Type B pancreatic cell (in vitro differentiated cells): ENCODE measurements at places on chromosomes 6 and 20. TPM values are rescaled to one million over a fixed set of nuclear protein-coding genes. Genes with fewer than 3 reads are reported as not detected.

DEFB121 gene
- not detected in 2 replicates for total RNA-seq

TSHZ2 gene
- total RNA-seq: 17.6 and 45.5 TPM in 2 replicates

DNA sequence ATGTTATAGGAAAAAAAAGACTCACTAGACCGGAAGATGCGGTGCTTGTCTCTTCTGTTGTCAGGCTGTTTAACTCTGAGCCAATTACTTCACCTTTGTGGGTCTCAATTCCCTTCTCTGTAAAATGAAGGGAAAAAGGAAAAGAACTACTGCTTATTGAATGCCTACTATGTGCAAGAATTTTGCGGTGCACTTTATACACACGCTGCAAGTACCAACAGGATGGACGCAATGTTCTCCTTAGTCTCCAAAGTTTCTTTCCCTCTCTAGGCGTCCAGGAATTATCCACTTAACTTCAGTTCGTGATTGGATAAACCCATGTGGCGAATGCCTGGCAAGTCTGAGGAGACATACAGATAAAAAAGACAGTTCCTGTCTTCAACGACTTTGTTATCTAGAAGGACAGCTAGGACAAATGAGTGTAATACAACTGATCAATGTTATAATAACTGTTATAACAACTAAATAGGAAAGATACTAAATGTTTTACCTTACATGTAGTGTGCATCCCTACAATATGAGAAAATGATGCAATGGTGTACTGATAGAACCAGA is 69.0 kb upstream of the JARID2 start:
- DNase-seq: no peak

- DNase-seq: no peak
Measured at GRCh38 chr6:155450240-155450581, 5.4 kb downstream of the NOX3 start.

DNA sequence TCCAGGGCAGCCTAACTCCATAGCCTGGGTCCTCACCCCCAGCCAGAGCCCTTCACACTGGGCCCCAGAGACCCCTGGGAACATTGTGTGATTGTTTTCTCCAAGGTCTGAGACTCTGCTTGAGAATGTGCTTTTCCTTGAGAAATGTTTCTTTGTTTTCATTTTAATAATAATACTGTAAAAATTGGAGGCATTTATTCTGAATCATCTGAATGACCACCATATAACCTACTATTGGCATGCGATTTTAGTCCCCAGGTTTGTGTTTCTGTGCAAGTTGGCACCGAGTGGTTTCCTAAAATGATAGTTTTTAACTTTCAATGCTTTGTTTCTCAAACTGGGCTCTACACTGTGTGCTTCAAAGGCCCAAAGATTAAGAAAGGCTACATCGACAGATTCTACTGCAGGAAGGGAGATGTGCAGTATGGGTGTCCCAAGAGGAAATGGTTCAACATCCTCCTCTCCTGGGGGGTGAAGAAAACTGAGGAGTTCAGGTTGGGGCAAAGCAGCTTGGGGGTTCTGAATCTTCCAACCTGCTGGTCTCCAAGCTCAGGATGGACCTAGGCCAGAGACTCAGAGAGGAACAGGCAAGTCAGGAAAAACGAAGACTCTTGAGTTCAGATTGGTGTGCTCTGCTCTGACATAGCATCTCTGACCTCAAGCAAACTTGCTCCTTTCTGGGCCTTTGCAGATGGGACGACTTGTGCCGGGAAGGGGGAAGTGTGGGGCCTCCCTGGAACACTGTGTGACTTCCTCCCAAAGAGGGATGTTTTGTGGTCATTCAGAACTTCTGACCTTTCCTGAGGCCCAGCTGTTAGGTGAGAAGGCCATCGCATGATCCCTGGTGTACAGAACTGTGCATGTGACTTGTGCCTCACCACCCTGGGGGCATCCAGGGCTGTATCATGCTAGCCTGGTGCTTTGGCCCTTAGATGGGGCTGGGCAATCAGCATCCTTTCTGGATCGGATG is 31.0 kb downstream of the DAAM2 start:
- DNase-seq: no peak

- DNase-seq: no peak
Measured at GRCh38 chr6:37050045-37050853, 44.8 kb downstream of the FGD2 start.

DNA sequence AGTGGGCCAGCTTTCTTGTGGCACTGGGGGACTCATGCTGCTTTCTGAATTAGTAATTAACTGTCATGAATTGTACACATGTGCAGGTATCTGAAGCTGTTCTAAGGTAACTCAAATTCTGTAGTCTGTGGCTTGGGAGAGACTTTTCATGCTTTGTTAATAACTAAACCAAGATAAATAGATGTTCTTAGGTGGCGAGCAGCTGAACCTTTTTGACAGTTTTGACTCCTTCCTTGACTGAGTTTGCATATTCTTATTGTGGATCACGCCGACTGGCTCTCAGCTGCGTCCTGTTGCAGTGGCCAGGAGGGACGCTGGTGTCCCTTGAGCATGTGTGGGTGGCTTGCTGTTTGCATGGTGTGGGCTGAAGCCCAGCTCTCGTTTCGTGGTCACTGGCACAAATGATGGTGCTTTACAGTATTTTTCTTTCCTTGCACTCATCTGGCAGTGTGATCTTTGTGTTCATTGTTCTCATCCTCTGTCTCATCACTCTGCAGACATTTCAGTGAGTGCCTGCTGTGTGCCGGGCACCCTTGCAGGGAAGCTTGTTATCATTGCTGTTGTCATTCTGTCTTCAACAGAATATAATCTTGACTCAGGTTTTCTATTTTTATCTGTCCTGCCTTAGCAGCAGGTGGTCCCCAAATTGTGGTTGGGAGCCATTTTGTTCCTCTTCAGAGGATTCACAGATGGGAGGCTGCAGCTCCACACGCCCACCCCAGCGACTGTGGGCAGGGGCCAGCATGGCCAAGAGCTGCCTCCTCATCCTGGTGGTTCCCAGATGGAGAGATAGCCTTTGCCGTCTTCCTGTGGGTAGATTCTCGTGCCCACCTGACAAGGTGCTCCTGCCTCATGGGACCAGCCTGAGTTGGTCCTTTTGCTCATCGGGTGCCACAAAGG is 39.6 kb downstream of the DUSP22 start:
- no peak for DNase-seq
